Kidney (tissue), 22 donors: ENCODE measurements at places on chromosomes 13 and 19. TPM values are rescaled to one million over a fixed set of nuclear protein-coding genes. Genes with fewer than 3 reads are reported as not detected.

GRCh38 chr13:25232937-25233515 is 54.3 kb downstream of the MTMR6 start:
- no peaks in the 10 kb centered on the region for H3K36me3 ChIP-seq
- H3K4me1 ChIP-seq = no peaks in the 10 kb centered on the region
- no peak overlapping the region for H3K27ac ChIP-seq
- DNase-seq = no peak

DNA sequence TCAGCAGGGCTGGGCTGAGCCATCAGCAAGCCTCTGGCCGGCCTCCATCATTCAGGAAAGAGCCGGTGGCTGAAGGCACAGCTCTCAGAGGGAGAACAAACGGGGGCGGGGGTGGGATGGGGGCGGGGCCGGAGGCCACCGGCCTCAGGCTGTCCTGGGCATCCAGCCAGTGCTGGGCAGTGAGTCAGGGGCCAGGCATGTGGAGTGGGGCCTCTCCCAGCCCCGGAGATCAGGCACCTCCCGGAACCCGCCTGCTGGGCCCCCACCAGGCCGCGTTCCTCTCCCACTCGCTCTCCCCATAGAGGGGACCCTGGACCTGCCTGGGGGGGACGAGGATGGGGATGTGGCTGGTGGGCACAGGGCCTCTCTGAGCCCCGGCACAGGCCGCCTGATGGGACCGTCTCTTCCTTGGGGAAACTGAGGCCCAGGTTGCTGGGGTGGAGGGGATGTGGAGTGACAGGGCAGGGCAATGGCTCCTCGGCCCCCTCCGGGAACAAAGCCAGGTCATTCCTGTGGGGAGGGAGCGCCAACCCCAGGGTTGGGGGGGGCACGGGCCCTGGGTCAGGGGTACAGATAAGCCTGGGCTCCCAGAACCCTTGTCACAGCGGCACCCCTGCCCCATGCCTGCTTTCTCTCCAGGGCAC is 12.9 kb downstream of the SPC24 start:
- H3K4me3 ChIP-seq = peak overlapping the region; percentile 35
- no peaks in the 10 kb centered on the region for H3K36me3 ChIP-seq
- DNase-seq = peak; percentile 86
- no peaks in the 10 kb centered on the region for H3K27me3 ChIP-seq

- H3K27me3 ChIP-seq = no peaks in the 10 kb centered on the region
- no peak for DNase-seq
- no peaks in the 10 kb centered on the region for H3K4me1 ChIP-seq
- H3K36me3 ChIP-seq = no peaks in the 10 kb centered on the region
Measured at GRCh38 chr13:69970520-69970919, 137.1 kb upstream of the ATXN8OS start.

IFI30 gene
- 109 TPM for total RNA-seq

DNA sequence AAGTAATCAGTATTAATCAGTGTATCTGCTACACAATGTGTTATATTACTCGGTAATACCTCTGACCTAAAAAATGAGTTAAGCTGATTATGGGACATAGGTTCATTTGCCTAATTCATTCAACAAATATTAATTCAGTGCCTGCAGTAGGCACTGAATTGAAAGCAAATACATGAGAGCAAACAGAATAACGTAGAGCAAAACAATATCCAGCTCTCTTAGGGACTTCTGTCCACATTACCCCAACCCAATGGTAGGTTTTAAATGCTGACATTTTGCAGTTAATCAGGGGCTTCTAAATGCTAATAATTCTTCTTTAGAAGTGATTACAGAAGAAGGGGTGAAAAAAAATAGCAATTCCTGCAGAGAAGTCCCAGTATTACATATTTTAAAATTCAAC is 4.9 kb downstream of the RCBTB2 start:
- no peak overlapping the region for H3K27ac ChIP-seq
- DNase-seq = no peak
- H3K36me3 ChIP-seq = no peaks in the 10 kb centered on the region
- peaks cover 5% of the 10 kb centered on the region for H3K4me1 ChIP-seq
- H3K4me3 ChIP-seq = no peak overlapping the region
- H3K27me3 ChIP-seq = no peaks in the 10 kb centered on the region

GRCh38 chr13:83940742-83941141 is 58.5 kb upstream of the SLITRK1 start:
- no peaks in the 10 kb centered on the region for H3K4me1 ChIP-seq
- no peak for DNase-seq
- H3K27me3 ChIP-seq = no peaks in the 10 kb centered on the region
- no peak overlapping the region for H3K27ac ChIP-seq

DNA sequence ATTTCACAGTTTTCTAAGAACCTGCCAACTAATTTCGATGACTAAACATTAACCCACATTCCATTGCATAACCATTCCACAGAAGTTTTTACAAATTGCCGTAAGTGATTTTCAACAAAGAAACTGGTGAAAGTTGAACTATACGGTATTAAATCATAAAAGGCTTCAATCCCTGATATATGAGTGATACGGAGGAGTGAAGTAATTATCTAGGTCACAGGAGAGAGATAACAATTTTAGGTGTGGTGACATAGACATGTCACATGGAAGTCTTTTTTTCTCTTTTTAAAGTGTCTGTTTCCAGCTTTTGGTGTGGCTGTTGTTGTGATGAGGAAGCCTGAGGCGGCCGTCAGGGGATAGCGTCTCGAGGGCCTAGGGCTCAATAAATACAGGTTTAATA is 29.4 kb downstream of the TBC1D4 start:
- no peaks in the 10 kb centered on the region for H3K36me3 ChIP-seq
- no peaks in the 10 kb centered on the region for H3K27me3 ChIP-seq
- H3K4me1 ChIP-seq = no peaks in the 10 kb centered on the region

ALG11 gene
- total RNA-seq = 39.5 TPM

HSPB6 gene
- total RNA-seq = 64.3 TPM

DNA sequence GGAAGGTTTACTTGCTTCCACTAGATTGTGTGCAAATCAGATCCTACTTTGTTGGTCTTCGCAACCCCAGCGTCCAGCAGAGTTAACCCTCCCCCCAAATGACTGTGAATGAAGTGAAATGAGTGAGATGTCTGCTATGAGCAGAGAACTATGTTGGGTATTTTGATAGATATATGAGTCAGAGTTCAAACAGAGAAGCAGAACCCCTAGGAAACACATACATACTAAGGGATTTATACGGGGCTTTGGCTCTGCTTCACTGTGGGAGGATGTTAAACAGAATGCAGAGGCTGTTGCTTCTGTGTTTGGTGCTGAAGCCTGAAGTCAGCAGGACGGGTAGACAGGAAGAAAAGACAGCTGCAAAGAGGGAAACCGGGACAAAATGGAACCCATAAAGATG is 197.0 kb downstream of the MZT1 start:
- no peaks in the 10 kb centered on the region for H3K27me3 ChIP-seq
- no peaks in the 10 kb centered on the region for H3K4me1 ChIP-seq
- DNase-seq = no peak
- H3K36me3 ChIP-seq = no peaks in the 10 kb centered on the region
- no peak overlapping the region for H3K4me3 ChIP-seq

IFNL3 gene
- not detected for total RNA-seq
